Lung microvascular endothelial cell (primary cell): ENCODE measurements at places on chromosomes 11 and 22. TPM values are rescaled to one million over a fixed set of nuclear protein-coding genes. Genes with fewer than 3 reads are reported as not detected.

The CYTH4 gene
- total RNA-seq: under 0.01 TPM in 1 of 2 replicates, not detected in the other

DNA sequence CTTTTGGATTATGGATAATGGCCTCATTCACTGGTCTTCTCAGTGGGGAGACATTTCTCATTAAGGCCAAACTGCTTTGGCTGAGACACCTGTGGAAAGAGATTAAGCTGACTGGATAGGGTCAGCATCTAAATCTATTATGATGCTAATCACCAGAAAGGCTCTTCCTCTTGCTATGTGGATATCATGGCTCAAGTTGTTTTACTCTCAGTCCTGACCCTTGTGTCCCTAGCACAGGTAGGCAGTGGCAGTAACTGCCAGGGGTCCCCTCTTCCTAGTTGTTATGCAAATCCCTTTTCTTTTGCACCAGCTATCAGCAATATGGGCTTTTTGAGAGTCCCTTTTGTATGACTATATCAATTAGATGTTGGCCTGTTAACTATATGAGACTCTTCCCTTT, 335.7 kb upstream of the PLET1 start:
- DNase-seq: no peak

- DNase-seq: no peak
Observed at GRCh38 chr22:43313890-43314474, 29.2 kb downstream of the SCUBE1 start.

GRCh38 chr11:20536784-20537183, 62.6 kb upstream of the SLC6A5 start:
- DNase-seq: no peak

GRCh38 chr11:28223577-28223976, 115.4 kb downstream of the METTL15 start:
- DNase-seq: no peak

DNA sequence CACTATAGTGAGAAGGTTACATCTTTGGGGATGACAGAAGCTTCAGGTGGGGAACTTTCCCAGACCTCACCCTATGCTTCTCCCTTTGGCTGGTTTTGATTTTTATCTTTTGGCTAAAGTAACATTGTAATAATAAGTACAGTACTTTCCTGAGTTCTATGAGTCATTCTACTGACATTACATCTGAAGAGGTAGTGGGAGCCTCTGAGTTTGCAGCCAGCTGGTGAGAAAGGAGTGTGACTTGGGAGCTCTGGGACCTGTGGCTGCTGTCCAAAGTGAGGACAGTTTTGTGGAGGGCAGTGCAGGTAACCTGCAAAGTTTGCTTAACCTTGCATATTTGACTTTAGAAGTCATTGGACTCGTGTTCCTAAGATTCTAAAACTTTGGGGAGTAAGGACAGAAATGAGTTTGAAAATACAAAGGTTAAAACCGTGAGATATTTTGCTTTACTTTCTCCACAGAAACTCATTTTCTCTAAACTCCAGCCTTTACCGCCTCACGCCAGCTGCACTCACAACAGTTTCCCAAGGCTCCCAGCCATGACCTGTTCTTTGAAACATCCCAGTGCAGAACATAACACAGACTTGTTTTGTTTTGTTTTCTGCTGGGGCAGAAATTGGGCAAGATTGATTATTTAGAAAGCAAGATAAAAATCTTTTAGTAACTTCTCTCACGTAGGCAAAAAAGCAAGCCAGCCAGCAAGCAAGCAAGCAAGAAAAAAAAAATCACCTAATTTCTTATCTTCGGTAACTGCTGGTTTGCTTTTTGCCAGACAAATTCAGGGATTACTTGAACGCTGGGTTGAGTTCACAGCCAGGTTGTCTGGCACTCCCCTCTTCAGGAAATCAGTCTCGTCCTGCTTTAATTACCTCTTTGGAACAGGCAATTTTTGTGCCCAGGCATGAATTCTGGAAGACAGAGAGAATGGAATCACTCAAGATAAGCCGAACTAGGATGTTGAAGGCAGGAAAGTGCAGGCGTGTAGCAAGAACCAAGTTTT, 478.3 kb upstream of the ISX start:
- DNase-seq: no peak

- no peak for DNase-seq
Observed at GRCh38 chr22:36022162-36022561, 6.5 kb downstream of the RBFOX2 start.

DNA sequence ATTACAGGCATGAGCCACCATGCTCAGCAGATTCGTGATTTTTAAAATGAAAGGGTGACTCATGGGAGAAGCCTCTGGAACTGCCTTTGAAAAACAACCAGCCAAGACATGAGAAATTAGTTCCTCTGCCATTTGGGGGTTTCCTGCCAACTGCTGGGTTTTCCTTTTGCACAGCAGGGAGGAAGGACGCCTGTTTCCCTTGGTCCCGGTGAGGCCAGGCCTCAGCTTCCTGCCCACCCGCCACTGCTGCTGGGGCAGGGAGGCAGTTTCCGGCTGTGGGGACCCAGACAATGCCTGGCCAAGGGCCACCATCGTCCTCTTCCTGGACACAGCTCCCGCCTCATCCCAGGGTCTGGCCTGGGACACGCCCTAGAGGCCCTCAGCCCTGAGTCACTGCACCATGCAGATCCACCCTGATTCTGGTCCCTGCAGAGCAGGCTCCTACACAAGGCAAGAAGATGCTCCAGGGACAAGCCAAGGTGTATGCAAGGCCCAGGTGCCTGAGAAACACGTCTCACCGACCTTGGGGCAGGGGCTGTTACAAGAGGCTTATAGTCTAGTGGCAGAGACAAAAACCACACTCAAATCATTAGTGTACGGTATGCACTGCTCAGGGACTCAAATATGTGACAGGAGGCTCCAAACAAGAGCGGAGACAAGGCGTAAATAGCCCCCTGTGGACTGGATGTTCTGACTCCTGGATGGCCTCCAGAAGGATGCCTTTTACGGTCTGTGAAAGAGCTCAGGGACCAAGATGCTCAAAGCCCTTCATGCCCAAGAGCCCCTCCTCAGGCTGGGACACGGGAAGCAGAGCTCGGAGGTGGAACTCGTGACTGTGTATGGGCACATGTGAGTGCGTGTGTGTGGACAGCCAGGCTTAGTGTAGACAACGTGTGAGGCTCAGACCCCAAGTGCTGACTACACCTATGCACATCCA, 10.0 kb downstream of the PPM1F start:
- DNase-seq: peak; percentile 98

GRCh38 chr11:31617246-31617645, 107.7 kb downstream of the ELP4 start:
- no peak for DNase-seq

- DNase-seq: no peak
Observed at GRCh38 chr11:28524098-28524497, 415.9 kb downstream of the METTL15 start.

- no peak for DNase-seq
Observed at GRCh38 chr11:88618327-88619070, 281.0 kb upstream of the CTSC start.

GRCh38 chr11:61567286-61568061, 13.4 kb downstream of the SYT7 start:
- peak; percentile 84 for DNase-seq

The OR51B5 gene
- not detected in 2 replicates for total RNA-seq

The PNPLA3 gene
- total RNA-seq: 0.60 and 1.1 TPM in 2 replicates

The BIRC3 gene
- 1.5 and 3.0 TPM in 2 replicates for total RNA-seq

The OR5J2 gene
- total RNA-seq: not detected in 2 replicates

GRCh38 chr11:3195251-3196160, 23.1 kb downstream of the MRGPRG start:
- peak; percentile 17 for DNase-seq

DNA sequence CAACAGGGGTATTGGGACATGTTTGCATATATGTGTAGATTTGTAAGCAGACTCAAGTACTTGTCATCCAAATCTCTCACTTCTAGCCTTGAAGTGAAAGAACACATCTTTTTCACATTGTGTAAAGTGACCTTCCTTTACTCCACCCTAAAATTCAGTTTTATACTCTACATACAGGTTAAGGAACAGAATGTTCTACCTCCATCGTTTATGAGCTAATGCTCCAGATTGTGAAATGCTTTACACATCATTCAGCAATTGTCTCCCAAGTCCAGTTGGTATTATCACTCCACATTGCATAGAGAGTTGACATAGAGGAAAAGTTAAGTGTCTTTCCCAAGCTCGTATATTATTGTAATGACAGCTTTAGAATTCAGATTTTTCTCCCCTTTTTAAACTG, 46.1 kb upstream of the BLID start:
- DNase-seq: no peak

DNA sequence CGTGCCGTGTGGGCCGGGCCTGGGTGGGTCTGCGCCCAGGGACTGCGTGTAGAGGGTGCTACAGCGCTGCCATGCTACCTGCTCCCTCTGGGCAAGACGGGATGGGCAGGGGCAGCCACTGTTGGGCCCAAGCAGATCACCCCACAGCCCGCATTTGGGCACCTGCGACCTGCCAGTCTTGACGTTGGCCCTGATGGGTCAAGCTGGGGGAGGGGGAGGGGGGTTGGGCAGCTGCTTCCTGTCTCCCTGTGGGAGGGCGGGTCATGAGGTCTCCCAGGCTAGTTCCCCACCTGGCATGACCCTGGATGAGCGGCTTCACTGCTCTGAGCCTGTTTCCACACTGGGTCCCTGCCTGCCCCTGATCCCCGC, 2.8 kb upstream of the RPS19BP1 start:
- DNase-seq: no peak

- no peak for DNase-seq
Observed at GRCh38 chr22:24190159-24190540, 8.9 kb downstream of the SUSD2 start.

- DNase-seq: peak; percentile 66
Observed at GRCh38 chr11:76824083-76824939, 36.4 kb upstream of the ACER3 start.

GRCh38 chr11:2891326-2892214, 6.0 kb upstream of the CDKN1C start:
- no peak for DNase-seq

DNA sequence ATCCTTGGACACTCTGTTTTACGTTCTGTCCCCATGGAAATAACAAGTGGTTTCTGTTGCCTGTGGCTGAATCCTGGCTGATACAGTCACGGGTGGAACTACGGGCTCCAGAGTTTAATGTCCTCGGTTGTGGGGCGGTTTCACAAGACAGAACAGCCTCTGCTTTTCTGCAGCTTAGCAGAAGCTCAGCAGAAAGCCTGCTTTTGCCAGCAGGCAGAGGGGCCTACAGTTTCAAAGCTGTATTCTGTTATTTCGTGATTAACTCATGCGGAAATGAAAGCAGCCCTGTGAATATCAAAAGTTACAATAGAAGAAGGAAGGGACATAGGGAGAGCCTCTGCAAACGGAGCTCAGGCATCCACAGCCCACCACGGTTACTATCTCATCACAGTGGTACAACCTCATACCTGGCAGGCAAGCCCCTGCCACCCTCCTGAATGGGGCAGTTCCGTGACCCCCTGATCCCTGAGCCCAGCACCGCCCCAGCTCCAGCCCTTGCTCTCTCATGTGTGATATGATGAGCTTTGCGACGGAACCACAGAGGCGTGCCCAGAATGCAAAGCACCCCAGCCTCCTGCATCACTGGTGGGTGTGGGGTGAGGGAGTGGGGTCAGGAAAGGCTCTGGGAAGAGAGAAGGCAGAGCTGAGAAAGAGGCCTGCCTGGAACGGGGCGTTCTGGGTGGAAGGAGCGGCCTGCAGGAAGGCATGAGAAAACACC, 360.6 kb downstream of the BRD1 start:
- DNase-seq: no peak

GRCh38 chr22:19530751-19531150, 6.5 kb upstream of the CLDN5 start:
- no peak for DNase-seq

The OR4D5 gene
- total RNA-seq: not detected in 2 replicates

GRCh38 chr11:15157181-15157580, 42.5 kb downstream of the INSC start:
- peak; percentile 83 for DNase-seq

The MUC15 gene
- total RNA-seq: not detected in 2 replicates

DNA sequence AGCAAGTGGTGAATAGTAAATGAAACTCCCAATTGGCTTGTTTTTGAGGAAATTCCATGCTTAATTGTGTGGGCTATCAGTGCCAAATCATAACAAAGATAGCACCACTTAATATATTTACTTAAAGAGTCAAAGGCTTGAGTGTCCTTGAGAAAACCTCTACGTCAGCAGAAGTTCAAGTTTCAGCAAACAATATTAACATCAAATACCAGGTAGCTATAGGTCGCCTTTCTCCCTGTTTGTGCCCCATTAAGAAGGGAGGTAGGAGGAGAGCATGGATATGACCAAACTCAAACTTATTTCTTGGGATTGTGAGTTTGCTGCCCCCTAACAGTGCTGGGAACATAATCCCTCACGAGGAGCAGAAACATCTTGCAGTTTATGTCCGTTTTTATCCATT, 105.6 kb upstream of the SYN3 start:
- DNase-seq: no peak

DNA sequence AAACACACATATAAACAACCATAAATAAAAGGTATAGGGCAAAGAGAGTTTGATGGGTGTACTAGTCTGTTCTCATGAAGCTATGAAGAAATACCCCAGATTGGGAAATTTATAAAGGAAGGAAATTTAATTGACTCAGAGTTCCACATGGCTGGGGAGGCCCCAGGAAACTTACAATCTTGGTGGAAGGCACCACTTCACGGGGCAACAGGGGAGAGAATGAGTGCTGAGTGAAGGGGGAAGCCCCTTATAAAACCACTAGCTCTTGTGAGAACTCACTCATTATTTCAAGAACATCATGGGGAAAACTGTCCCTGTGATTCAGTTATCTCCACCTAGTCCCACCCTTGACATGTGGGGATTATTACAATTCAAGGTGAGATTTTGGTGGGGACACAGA, 385.9 kb upstream of the ANO5 start:
- no peak for DNase-seq

- no peak for DNase-seq
Observed at GRCh38 chr22:49514641-49515040, 313.0 kb downstream of the BRD1 start.

GRCh38 chr11:108239076-108239475, 16.2 kb downstream of the ATM start:
- no peak for DNase-seq

The RAB36 gene
- 0.20 and 0.44 TPM in 2 replicates for total RNA-seq

DNA sequence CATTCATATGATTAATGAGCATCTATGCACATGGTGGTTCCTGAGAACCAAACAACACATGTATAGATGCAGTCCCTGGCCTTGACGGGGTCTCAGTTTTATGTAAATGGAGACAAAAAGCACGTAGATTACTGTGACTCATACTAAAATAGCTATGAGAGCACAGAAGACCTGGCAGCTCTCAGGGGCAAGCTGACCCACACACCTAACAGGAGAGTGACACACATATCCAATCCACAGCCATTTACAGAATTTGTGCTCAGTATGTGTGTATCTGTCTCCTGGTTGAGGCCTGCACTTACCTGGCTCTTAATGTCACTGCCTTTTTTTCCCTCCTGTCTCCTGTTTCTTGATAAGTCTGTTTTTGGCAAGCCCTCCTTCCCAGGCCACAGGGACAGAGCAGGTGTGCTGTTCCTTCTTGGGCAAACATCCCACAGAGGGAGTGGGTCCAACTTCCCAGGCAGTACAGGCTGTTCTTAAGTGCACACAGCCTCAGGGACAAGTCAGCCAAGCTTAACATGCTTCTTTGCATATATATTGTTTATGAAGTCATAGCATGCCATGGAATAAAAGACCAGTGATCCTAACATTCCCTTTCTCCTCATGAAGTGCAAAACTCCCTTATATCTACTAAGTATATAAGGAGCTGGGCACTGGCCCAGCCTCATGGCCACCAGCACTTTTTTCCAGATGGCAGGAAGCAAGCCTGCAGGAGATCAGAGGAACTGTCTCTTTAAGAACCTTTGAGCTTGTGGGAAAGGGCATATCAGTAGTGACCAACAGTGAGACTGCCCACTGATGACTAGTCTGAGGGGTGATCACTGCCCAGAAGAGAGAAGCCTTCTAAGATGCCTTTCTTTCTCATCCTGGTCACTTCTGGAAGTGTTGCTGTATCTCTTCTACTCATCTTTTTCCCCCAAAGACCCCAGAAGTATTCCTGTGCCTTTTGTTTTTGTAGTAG, 124.7 kb upstream of the CCDC90B start:
- no peak for DNase-seq

The NRGN gene
- total RNA-seq: 0.20 and 0.65 TPM in 2 replicates
